ENCODE measurements at places on chromosomes 2 and 18. TPM values are rescaled to one million over a fixed set of nuclear protein-coding genes. Genes with fewer than 3 reads are reported as not detected.

The DCDC2C gene
- total RNA-seq = not detected

The EIF2AK3 gene
- 14.2 TPM for total RNA-seq

The PDE11A gene
- not detected for total RNA-seq

The UGT1A7 gene
- not detected for total RNA-seq

The CHRNG gene
- total RNA-seq = not detected

The CD28 gene
- total RNA-seq = 285 TPM

The AGXT gene
- not detected for total RNA-seq

The SLC16A14 gene
- 1.2 TPM for total RNA-seq

The GPR17 gene
- total RNA-seq = not detected

The TMEM17 gene
- total RNA-seq = not detected

The RAB17 gene
- not detected for total RNA-seq

The AQP12B gene
- total RNA-seq = not detected

The MC5R gene
- total RNA-seq = not detected

The IL1RL2 gene
- total RNA-seq = 1.7 TPM

The CGREF1 gene
- total RNA-seq = 2.7 TPM

The RBBP8 gene
- total RNA-seq = 65.3 TPM

The EPHA4 gene
- 7.0 TPM for total RNA-seq

The CHN1 gene
- 6.2 TPM for total RNA-seq

The SLC38A11 gene
- not detected for total RNA-seq

The LYG2 gene
- total RNA-seq = not detected

The PSMA8 gene
- total RNA-seq = 1.3 TPM

The COBLL1 gene
- total RNA-seq = not detected

The CYP27C1 gene
- not detected for total RNA-seq

The ANKRD23 gene
- total RNA-seq = 7.6 TPM

The MYO1B gene
- 15.6 TPM for total RNA-seq

The CCDC150 gene
- total RNA-seq = 13.9 TPM

The MAPK4 gene
- total RNA-seq = not detected

The SP5 gene
- not detected for total RNA-seq

The DLX1 gene
- not detected for total RNA-seq

The CYBRD1 gene
- total RNA-seq = 0.86 TPM

The REG3A gene
- not detected for total RNA-seq

The LIMS4 gene
- 3.3 TPM for total RNA-seq

The TTC21B gene
- 20.0 TPM for total RNA-seq

The TLX2 gene
- 0.94 TPM for total RNA-seq

The C1QL2 gene
- total RNA-seq = not detected
